IPS-NIHi11 (cell line): ENCODE measurements at places on chromosomes 3 and 15.
A peak's percentile ranks its signal among the peaks of the same experiment; 100 is the strongest.

DNA sequence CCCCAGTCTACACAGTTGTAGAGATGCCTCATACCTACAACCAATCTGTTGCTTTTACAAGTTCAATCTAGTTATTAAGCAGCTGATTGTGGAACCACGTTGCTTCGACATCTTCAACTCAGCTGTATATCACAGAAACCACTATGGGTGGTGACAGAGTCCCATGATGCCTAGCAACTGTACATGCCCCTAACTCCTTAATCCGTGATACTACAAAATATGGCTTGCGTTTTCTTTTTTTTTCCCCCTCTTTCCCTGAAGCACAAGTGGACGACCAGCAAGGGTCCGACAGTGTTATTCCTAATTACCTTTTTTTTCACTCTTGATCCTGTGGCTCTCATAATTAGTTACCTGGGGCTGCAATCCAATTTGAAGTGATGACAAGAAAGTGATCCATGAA is 478.6 kb downstream of the FOXP1 start:
- DNase-seq = no peak

- no peak for DNase-seq
Observed at GRCh38 chr3:99761415-99762165, 56.1 kb upstream of the CMSS1 start.

DNA sequence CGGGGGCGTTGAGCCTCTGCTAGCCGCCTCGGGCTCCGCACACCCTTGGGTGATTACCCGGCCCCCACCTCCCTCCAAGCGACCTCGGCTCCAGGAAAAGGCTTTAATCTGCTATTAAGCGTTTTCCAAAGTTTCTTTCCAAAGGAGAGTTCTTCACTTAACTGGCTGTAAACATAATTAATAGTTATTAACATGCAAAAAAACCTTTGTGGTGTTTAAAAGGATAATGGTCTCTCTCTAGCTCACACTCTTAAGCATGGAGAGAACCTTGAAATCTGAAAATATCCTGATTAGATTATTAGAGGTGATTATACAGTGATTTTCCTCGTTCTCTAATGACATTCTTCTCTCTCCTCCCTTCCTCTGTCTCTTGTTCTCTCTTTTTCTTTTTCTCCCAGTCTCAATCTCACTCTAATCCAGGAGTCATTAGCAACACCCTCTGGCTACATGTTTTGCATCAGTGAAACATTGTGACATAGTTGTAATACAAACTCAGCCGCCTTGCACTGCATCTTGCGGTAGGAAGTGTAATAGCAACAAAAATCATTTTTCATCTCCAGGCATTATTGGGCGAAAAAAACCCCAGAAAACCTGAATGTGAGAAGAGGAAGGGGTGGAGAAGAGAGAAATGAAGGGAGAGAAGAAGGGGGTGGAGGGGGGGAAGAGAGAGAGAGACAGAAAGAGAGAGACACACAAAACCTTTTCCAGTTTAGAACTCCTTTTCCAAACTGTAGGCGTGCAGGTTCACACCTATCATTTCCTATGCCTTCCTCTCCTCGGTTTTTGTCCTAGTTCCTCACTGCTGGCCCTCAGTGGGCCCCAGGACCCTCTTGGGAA is 24.4 kb downstream of the NR2F2 start:
- no peak for DNase-seq

DNA sequence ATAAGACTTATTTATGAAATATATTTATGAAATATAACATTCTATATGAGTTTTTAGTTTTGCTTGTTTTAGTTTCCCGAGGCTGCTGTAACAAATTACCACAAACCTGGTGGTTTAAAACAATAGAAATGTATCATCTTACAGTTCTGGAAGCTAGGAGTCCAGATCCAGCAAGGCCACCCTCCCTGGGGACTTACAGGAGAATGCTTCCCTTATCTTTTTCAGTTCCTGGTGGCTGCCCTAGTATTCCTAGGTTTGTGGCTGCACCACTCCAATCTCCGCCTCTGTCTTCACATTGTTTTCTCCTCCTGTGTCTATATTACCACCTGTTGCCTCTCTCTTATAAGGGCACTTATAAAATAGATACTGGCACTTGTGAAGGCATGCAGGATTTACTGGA is 877.8 kb downstream of the TUSC7 start:
- DNase-seq = no peak

- DNase-seq = peak; percentile 76
Observed at GRCh38 chr3:67790043-67790442, 135.6 kb upstream of the SUCLG2 start.

DNA sequence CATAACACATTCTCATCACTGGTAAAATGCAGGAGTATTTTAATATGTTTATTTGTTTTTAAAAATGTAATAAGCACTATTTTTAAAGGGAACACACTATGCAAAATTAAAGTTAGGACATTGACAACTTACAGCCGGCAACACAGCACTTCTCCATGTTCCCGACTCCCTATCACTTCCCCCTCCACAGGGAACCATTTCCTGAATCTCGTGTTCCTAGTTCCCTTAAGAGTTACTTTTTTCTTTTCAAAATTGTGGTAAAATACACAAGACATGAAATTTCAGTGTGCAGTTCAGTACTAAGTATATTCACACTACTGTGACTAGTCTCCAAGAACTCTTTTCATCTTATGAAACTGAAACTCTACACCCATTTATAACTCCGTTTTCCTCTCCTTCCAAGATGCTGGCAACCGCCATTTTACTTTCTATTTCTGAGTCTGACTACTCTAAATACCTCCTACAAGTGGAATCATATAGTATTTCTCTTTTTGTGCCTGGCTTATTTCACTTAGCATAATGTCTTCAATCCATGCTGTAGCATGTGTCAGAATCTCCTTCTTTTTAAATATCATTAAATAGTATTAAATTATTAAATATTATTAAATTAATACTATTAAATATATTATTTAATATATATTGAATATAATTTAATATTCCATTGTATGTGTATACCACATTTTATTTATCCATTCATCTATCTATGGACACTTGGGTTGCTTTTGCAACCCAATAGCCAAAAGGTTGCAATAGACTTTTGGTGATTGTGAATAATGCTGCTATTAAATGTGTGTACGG is 25.9 kb upstream of the UBE2Q2 start:
- no peak for DNase-seq

DNA sequence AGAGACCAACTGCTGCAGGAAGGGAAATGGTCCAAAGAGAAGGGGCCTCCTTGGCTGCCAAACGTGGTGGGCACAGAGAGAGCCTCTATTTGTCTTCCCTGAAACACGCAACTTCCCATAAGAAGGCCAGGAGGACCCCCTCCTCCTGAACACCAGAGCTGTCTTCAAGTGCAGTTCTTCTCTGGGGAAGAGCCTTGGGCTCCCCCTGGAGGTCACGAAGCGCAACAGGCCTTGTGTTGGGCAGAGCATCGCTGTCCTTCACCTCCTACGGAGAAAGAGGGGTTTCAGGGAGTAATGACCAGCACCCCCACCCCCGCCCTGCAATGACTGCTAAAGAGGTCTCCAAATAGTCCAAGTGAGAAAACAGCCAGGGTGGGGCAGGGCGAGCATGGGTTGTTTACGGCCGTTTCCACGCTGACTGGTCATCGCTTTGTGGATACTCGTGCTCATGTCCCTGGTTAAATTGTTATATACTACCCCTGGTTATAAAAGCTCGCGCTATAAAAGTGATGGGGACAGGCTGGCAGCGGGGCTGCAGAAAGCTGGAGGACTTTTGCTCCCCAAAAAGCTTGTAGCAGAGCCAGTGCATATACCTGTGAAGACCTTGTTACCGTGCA is 397.5 kb upstream of the ATP10A start:
- DNase-seq = peak; percentile 82

DNA sequence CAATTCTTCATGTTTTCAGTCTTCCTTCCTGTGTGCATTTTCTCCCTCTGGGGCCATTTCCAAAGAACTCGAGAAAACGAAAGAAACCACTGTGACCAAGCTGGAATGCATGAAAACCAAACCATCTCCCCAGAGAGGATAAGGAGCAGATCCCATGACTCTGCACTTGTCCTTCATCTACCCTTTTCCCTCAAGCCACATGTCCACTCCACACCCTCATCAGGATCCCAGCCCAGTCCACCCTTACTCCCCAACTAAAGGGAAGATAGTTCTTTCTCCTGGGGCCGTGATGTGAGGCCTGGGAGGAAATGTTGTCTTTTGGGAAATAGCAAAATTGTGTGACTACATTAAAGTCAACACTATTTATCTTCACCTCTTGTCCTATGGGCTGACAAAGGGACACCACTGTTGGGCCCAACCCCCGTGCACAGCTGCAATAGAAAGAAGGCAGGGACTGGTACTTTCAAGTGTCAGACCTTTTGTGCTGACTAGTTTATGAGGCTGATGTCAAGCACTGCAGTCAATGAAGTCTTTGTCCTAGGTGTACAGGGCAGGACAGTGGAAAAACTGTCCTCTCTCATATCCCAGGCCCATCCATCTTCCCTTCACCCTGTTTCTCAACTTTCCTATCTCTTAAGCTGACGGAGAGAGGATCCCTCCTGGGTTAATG is 487.1 kb upstream of the NR2F2 start:
- DNase-seq = no peak

GRCh38 chr3:101039285-101039684 is 46.1 kb upstream of the ABI3BP start:
- no peak for DNase-seq

- DNase-seq = peak; percentile 17
Observed at GRCh38 chr3:155010416-155010815, 69.7 kb upstream of the MME start.

DNA sequence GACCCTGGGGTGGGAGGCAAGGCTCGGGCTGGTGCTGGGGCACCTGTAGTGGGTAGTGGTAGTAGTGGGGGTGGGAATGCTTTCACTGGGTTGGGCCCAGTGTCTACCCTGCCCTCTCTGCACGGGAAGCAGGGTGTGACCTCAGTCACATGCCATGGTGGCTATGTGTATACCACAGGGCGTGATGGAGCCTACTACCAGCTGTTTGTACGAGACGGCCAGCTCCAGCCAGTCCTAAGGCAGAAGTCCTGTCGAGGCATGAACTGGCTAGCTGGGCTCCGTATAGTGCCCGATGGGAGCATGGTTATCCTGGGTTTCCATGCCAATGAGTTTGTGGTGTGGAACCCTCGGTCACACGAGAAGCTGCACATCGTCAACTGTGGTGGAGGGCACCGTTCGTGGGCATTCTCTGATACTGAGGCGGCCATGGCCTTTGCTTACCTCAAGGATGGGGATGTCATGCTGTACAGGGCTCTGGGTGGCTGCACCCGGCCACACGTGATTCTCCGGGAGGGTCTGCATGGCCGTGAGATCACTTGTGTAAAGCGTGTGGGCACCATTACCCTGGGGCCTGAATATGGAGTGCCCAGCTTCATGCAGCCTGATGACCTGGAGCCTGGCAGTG is 5.2 kb downstream of the DALRD3 start:
- no peak for DNase-seq

DNA sequence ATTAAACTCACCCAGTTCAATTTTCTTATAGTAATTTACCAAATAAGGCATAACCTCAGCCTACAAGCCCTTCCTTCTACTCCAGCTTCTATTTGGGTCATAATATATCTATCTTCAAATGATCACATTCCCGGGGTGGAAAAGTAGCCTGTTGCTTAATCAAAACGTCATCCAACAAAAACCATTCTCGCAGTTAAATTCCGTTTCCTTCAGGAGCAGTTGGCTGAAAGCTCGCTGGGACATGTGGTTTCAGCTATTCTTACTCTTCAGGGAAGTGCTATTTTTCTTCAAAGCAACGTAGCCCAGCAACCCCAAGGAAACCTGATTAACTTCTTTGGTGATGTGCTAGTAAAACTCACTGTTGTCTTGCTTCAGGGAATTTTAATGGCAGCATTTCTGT is 59.6 kb downstream of the MAGI1 start:
- no peak for DNase-seq

DNA sequence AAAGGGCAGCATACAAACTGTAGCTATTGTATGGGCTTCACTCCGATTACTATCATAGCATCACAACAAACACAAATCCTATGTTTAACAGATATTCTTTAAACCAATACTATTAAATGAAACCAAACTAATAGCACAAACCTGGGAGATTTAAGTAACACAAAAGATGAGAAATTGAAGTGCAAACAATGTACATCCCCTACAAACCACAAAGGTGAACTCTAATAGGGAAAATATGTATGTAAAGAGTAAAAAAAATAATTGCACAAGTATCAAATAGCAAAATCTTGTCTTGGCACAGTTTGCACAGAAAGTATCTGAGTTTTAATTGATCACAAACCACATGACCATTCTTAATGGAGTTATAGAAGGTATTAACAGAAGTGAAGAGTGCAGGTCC is 138.5 kb downstream of the CPNE4 start:
- DNase-seq = no peak

DNA sequence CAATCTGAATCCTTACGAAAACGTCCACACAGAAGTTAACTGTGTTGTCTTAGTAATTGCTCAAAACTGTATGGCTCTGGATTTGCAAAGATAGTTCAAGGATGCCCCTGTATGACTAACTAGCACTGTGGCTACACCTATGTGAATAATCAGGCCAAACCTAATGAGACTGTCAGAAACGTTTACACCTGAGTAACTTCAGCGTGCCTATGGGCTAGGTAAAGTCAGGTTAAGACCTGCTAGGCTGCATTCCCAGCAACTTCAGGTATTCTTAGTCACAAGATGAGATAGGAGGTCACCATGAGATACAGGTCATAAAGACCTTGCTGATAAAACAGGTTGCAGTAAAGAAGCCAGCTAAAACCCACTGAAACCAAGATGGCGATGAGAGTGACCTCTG is 87.8 kb upstream of the PLXND1 start:
- DNase-seq = no peak

DNA sequence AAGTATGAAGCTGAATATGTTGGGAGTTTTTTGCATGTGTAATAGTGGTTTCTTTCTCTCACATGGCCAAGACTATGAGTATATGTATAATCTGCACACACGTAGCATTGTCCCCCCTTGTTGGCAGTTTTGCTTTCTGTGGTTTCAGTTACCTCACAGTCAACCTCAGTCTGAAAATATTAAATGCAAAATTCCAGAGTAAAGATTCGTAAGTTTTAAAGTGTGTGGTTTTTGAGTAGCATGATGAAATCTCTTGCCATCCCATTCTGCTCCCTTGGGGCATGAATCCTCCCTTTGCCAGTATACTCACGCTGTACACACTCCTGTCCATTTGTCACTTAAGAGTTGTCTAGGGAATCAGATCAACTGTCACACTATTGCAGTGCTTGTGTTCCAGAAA is 742.0 kb upstream of the CCDC54 start:
- no peak for DNase-seq

DNA sequence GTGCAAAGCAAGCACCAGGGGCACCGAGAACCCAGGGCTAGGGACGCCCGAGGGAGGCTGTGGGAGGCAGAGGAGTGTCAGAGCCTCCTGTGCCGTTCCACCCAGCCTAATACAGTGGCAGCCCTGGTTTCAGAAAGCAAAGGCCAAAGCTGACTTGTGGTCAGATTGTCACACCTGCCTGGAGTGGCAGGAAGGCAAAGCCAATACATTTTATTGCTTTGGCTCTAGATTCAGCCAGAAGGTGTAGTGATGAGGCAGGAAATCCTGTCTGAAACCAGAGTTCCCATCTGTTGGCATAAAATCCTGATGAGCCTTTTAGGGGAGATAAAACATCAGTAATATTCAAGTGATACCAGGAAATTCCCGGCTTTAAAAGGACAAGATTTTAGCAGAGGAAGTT is 168.3 kb downstream of the SLCO3A1 start:
- DNase-seq = no peak
